ENCODE measurements at places on chromosomes 4 and X.

- DNase-seq: no peak
Observed at GRCh38 chr4:52718123-52718522, 33.1 kb downstream of the ERVMER34-1 start.

DNA sequence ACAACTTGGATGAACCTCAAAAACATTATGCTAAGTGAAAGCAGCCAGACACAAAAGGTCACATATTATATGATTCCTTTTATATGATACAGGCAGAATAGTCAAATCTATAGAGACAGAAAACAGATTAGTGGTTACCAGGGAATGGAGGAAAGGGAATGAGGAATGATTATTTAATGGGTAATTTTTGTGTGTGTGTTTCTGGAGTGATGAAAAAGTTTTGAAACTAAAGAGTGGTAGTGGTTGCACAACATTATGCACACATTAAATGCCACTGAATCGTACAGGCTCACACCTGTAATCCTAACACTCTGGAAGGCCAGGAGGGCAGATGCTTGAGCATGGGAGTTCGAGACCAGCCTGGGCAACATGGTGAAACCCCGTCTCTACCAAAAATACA lies 19.6 kb upstream of the SOD3 start:
- no peak for DNase-seq

- no peak for DNase-seq
Observed at GRCh38 chrX:105845631-105846030, 23.3 kb downstream of the NRK start.

- no peak for DNase-seq
Observed at GRCh38 chrX:133448512-133449076, 33.3 kb upstream of the GPC4 start.

- no peak for DNase-seq
Observed at GRCh38 chr4:56261027-56261426, 126.3 kb downstream of the AASDH start.

- no peak for DNase-seq
Observed at GRCh38 chr4:152581536-152582160, 45.8 kb upstream of the FBXW7 start.

DNA sequence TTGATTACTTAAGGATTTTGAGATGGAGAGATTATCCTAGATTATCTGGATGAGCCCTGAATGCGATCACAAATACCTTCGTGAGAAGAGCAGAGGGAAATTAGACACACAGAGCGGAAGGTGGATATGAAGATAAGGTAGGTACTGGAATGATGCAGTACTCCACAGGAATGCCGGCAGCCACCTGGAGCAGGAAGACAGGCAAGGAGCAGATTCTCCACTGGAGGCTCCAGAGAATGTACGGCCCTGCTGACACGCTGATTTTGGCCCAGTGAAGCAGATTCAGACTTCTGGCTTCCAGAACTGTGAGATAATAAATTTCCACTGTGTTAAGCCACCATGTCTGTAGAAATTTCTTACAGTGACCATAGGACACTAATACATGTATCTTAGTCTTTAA lies 79.4 kb upstream of the PITX2 start:
- no peak for DNase-seq

DNA sequence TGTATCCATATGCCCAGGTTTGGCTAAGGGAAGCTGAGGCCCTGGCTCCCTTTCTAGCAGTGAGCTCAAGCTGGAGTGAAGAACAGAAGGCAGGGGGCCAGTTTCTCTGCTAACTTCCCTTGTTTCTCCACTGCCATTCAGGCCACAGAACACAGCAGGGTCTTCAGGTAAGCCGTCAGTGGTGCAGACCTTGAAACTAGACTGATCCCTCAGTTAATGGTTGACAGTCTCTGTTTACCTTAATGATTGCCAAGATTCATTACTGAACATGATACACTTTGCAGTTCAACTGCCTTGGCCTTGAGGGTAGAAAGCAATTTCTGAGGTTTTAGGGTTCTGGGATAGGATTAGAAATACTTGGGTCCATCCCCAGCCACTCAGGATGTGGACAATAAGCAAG lies 8.9 kb upstream of the GJB1 start:
- DNase-seq: no peak

GRCh38 chr4:41655177-41655576 lies 93.3 kb downstream of the PHOX2B start:
- DNase-seq: no peak

GRCh38 chrX:111402344-111402743 lies 9.6 kb downstream of the DCX start:
- DNase-seq: no peak

GRCh38 chrX:34341258-34341657 lies 209.1 kb upstream of the FAM47A start:
- no peak for DNase-seq

- DNase-seq: no peak
Observed at GRCh38 chrX:40101430-40101802, 3.7 kb upstream of the BCOR start.

DNA sequence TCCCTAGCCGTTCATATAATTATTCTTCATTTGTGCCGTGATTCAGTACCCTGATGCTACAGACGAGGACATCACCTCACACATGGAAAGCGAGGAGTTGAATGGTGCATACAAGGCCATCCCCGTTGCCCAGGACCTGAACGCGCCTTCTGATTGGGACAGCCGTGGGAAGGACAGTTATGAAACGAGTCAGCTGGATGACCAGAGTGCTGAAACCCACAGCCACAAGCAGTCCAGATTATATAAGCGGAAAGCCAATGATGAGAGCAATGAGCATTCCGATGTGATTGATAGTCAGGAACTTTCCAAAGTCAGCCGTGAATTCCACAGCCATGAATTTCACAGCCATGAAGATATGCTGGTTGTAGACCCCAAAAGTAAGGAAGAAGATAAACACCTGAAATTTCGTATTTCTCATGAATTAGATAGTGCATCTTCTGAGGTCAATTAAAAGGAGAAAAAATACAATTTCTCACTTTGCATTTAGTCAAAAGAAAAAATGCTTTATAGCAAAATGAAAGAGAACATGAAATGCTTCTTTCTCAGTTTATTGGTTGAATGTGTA lies 7.0 kb downstream of the SPP1 start:
- no peak for DNase-seq

GRCh38 chrX:22445880-22446279 lies 173.2 kb downstream of the CBLL2 start:
- DNase-seq: no peak

- DNase-seq: no peak
Observed at GRCh38 chr4:165751882-165752281, 121.2 kb upstream of the TLL1 start.

- no peak for DNase-seq
Observed at GRCh38 chrX:39767446-39767845, 330.3 kb downstream of the BCOR start.

- no peak for DNase-seq
Observed at GRCh38 chr4:76802236-76803021, 95.5 kb downstream of the SOWAHB start.

DNA sequence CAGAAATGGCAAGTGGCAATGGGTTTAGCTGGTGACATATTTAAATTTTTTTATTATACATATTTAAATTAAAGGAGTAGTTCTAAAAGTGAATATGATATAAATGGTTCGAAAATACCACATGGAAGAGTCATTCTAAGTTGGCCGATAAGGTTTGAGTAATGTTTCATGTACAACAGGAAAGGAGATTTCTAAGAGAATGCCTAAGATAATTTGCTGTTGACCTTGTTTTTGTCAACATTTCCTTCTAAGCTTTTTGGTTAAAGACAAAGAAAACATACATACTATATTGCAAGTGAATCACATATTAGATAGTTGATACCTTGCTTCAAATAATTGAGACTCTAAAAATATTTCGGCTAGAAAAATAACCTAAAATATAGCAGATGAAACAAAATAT lies 526.6 kb upstream of the SLIT2 start:
- DNase-seq: no peak

DNA sequence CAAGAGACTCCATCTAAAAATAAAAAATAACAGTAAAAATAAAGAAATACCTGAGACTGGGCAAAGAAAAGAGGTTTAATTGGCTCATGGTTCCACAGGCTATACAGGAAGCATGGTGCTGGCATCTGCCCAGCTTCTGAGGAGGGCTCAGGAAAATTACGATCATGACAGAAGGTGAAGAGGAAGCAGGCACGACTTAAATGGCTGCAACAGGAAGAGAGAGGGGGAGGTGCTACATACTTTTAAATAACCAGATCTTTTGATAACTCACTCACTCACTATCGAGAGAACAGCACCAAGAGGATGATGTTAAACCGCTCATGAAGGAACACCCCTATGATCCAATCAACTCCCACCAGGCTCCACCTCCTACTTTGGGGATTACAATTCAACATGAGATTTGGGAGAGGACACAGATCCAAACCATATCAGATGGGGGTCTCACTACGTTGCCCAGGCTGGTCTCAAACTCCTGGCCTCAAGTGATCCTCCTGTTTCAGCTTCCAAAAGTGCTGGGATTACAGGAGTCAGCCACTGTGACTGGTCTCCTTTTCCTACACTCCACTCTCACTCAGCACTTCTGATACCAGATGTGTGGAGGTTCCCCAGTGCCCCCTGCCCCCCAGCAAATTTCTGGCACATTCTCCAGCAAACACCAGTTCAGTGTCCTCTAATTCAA lies 11.9 kb upstream of the ZNF157 start:
- peak; percentile 57 for DNase-seq

GRCh38 chr4:44145868-44146267 lies 302.7 kb downstream of the KCTD8 start:
- DNase-seq: no peak

DNA sequence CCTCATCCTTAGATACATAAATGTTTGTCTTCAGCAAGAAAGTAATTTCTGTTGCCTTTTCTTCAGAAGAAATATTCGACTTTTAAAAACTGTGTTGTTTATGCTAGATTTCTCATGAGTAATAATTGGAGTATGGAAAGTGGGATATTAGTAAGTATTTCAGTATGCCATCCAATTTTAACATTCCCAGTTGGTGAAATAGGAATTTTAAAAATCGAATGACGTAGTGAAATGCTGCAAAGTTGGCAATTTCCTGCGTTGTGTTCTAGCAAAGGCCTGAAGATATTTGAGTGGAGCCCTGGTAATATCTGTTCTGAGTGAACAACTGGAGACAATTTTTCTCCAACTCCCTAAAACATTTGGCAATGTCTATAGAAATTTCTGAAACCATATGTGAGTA lies 190.1 kb downstream of the ZNF330 start:
- no peak for DNase-seq

DNA sequence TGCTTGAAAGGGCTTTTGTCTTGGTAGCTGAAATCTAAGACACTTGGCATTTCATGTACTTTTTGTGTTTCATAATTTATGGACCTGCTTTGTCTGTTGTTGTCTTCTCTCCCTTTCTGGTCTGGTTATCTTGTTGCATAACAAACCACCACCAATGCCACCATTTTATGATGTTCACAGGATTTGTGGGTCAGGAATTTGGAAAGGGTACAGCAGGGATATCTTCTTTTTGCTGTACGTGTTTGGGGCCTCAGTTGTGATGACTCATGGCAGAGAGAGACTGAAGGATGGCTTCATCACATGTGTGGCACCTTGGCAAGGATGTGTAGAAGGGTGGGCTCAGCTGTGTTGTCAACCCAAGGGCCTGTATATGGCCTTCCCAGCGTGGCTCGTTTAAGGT lies 35.2 kb downstream of the KDM6A start:
- no peak for DNase-seq

DNA sequence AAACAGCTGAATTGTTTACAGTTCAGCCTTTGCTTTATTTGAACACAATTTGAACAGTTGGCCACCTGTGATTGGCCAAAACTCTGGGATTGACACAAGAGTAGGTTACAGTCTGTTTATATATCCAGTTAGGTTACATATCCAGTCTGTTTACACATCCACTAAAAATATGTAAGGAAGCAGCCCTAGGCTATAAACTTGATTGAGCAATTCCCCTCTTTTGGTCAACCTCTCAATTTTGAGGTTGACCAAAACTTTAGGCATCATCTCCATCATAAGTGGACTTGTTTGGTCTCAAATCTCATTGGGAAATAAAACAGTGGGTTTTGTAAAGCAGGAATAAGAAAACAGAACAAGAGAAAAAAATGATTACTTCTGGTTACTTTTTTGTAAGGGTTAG lies 190.8 kb downstream of the SPATA18 start:
- no peak for DNase-seq

DNA sequence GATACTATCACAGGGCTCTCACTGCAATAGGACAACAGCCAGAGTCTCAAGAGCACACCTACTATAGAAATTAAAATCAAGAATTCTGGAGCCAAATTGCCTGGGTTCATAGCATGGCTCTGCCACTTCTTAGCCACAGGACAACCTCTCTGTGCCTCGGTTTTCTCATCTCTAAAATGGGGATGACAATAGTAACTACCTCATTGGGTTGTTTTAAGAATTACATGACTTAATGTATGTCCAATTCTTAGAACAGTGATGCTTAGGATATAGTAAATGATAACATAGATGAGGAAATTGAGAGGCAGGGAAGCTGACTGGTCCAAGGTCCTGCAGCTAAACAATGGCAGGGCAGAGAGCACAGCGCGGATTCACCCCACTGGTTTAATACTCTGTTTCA lies 11.0 kb upstream of the ODAPH start:
- DNase-seq: no peak

GRCh38 chrX:11131146-11131545 lies 20.0 kb downstream of the HCCS start:
- DNase-seq: no peak

Data from CD4-positive, alpha-beta T cell treated with Interleukin-17A for 1 hour (primary cell).